Activated CD4-positive, alpha-beta memory T cell treated with anti-CD3 and anti-CD28 coated beads for 36 hours (primary cell): ENCODE measurements at places on chromosomes 1 and 21. TPM values are rescaled to one million over a fixed set of nuclear protein-coding genes. Genes with fewer than 3 reads are reported as not detected.

- H3K4me3 ChIP-seq, result peak overlapping the region; percentile 5
- peak overlapping the region; percentile 52 for H3K27ac ChIP-seq
- no peaks in the 10 kb centered on the region for H3K27me3 ChIP-seq
- H3K4me1 ChIP-seq, result peaks cover 43% of the 10 kb centered on the region
- peaks cover 32% of the 10 kb centered on the region for H3K36me3 ChIP-seq
- DNase-seq, result peak; percentile 25
Observed at GRCh38 chr1:158998781-158999161, 10.9 kb upstream of the IFI16 start.

DNA sequence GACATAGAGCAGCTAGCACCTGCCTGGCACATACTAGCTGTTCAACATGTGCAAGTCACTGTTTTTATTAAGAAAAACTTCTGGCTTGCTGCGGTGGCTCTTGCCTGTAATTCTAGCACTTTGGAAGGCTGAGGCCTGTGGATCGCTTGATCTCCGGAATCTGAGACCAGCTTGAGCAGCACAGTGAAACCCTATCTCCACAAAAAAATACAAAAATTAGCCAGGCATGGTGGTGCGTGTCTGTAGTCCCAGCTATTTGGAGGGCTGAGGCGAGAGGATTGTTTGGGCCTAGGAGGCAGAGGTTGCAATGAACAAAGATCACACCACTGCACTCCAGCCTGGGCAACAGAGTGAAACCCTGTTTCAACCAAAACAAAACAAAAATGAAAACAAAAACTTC lies 27.7 kb upstream of the C8B start:
- no peak overlapping the region for H3K4me3 ChIP-seq
- H3K27me3 ChIP-seq, result no peaks in the 10 kb centered on the region
- no peak overlapping the region for H3K27ac ChIP-seq
- H3K36me3 ChIP-seq, result no peaks in the 10 kb centered on the region
- no peaks in the 10 kb centered on the region for H3K4me1 ChIP-seq
- no peak for DNase-seq

SLAMF9 gene
- not detected for total RNA-seq

GRCh38 chr1:117573386-117574023 lies 32.3 kb upstream of the TENT5C start:
- H3K4me3 ChIP-seq, result no peak overlapping the region
- H3K27ac ChIP-seq, result no peak overlapping the region
- peaks cover 21% of the 10 kb centered on the region for H3K4me1 ChIP-seq
- H3K36me3 ChIP-seq, result no peaks in the 10 kb centered on the region
- peak; percentile 43 for DNase-seq
- H3K27me3 ChIP-seq, result no peaks in the 10 kb centered on the region

DNA sequence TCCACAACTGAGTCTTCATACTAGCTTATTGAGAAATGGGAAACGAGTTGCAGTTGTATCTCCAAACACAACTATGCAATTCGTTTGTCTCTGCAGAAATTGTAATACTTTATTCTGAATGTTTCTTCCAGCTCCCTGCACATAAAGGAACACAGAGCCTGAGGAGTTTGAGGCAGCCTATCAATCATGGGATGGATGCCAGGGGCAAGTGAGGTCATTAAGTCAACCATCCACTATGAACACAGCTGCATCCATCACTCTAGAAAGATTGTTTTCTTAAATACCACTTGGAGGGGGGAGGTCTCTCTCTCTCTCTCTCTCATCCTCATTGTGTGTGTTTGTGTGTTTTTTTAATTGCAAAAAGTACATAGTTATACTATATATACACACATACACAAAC lies 2.9 kb upstream of the PSMB2 start:
- no peak overlapping the region for H3K4me3 ChIP-seq
- no peak overlapping the region for H3K27ac ChIP-seq

FLVCR1 gene
- 12.4 TPM for total RNA-seq

DEPDC1 gene
- 26.2 TPM for total RNA-seq

DNA sequence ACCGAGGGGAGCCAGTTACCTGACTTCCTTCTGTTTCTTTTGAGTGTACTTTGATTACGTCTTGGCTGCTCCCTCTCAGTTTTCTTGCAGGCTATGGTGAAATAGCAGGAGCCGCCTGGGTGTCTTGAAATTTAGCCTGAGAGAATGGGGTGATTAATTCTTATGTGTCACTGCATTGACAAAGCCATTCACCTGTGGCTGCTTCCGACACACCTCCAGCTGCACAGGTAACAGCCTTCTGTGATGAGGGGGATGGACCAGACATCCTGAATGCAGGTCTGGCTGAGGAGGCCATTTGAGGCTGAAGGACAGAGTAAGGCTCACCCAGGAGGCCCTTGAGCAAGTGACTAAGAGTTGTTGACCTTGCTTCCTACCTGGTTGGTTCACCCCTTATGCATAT lies 16.5 kb downstream of the CACNA1E start:
- no peaks in the 10 kb centered on the region for H3K4me1 ChIP-seq
- no peak for DNase-seq
- no peak overlapping the region for H3K27ac ChIP-seq
- H3K36me3 ChIP-seq, result no peaks in the 10 kb centered on the region

DNA sequence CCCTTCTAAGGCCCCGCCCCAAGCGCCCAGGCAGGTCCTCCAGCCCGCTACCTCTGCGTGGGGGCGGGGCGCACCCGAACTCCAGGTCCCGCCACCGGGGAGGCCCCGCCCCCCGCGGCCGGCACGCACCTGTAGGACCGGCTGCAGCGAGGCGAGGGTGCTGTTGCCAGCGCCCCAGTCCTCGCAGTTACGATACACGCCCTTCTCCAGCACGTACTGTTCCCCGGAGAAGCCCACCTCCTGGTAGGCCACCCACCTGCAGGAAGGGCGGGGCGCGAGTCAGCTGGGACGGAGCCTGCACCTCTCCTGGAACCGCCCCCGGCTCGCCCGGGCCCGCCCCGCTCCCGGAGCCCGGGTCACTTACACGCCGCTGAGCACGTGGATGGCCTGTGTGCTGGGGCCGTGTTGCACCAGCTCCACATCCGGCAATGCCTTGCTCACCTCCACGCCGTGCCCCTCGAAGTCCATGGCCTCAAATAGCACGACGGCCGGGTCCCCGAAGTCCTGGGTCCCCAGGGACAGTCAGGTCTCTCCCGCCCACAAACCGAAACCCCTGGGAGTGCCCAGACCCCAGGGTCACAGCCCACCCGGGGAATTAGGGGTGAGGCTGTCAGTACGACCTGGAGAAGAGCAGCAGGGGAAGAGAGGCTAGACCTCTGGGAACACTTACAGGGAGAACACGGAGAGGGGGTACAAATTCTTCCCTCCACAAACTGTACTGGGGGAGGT lies 17.3 kb downstream of the CRYBG2 start:
- peaks cover 5% of the 10 kb centered on the region for H3K4me1 ChIP-seq
- peak overlapping the region; percentile 86 for H3K4me3 ChIP-seq
- H3K36me3 ChIP-seq, result no peaks in the 10 kb centered on the region
- peak; percentile 88 for DNase-seq
- no peak overlapping the region for H3K27ac ChIP-seq

- no peaks in the 10 kb centered on the region for H3K27me3 ChIP-seq
- H3K4me3 ChIP-seq, result no peak overlapping the region
- DNase-seq, result no peak
- H3K27ac ChIP-seq, result no peak overlapping the region
Observed at GRCh38 chr1:178055779-178056471, 38.0 kb upstream of the RASAL2 start.

DNA sequence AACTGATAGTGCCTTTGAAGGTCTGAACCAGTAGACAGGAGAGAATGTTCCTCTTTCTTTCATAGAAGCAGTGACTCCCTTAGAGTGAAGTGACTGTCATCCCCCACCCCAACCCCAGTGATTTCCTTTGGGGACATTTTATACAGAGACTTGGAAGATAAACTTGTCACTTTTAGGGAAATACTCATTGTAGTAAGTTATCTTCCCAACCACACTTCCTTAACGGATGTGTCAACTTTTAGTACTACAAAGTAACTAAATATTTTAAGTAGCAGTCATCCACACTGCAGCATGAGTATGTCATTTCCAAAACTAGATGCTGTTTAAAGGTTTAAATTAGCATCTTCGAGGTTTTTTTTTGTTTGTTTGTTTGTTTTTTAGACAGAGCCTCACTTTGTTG lies 13.7 kb downstream of the LRRC8B start:
- H3K27me3 ChIP-seq, result no peaks in the 10 kb centered on the region
- peak overlapping the region; percentile 92 for H3K27ac ChIP-seq

GRCh38 chr1:155320252-155320651 lies 442 bp upstream of the RUSC1 start:
- peak overlapping the region; percentile 56 for H3K4me3 ChIP-seq
- no peaks in the 10 kb centered on the region for H3K27me3 ChIP-seq
- DNase-seq, result no peak
- peaks cover 33% of the 10 kb centered on the region for H3K36me3 ChIP-seq
- peaks cover 27% of the 10 kb centered on the region for H3K4me1 ChIP-seq

OR10J1 gene
- not detected for total RNA-seq

GRCh38 chr21:32457360-32457840 lies 44.9 kb downstream of the EVA1C start:
- no peak for DNase-seq
- H3K27ac ChIP-seq, result no peak overlapping the region
- H3K4me1 ChIP-seq, result no peaks in the 10 kb centered on the region
- H3K4me3 ChIP-seq, result no peak overlapping the region

GRCh38 chr1:36908096-36908495 lies 126.2 kb downstream of the GRIK3 start:
- H3K4me3 ChIP-seq, result no peak overlapping the region
- DNase-seq, result no peak
- H3K36me3 ChIP-seq, result no peaks in the 10 kb centered on the region
- H3K4me1 ChIP-seq, result no peaks in the 10 kb centered on the region

DNA sequence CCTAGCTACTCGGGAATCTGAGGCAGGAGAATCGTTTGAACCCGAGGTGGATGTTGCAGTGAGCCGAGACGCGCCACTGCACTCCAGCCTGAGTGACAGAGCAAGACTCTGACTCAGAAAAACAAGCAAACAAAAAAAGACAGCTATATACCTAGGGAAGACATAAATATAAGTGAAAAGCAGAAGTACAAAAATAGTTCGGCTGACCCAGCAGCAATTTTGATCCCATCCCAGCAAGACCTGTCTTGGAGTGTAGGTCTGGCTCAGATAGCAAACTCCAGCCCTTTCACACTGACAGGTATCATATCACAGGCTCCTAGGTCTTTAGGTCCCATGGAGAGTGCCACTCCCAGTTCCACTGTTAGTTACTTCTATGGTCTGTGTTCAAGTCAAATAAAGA lies 14.6 kb downstream of the MTX1 start:
- DNase-seq, result no peak
- no peak overlapping the region for H3K4me3 ChIP-seq
- no peak overlapping the region for H3K27ac ChIP-seq
- H3K27me3 ChIP-seq, result no peaks in the 10 kb centered on the region

- no peaks in the 10 kb centered on the region for H3K36me3 ChIP-seq
- H3K4me3 ChIP-seq, result no peak overlapping the region
- peak; percentile 19 for DNase-seq
- H3K27ac ChIP-seq, result no peak overlapping the region
- H3K4me1 ChIP-seq, result no peaks in the 10 kb centered on the region
Observed at GRCh38 chr1:214933375-214933774, 149.2 kb upstream of the KCNK2 start.

DNA sequence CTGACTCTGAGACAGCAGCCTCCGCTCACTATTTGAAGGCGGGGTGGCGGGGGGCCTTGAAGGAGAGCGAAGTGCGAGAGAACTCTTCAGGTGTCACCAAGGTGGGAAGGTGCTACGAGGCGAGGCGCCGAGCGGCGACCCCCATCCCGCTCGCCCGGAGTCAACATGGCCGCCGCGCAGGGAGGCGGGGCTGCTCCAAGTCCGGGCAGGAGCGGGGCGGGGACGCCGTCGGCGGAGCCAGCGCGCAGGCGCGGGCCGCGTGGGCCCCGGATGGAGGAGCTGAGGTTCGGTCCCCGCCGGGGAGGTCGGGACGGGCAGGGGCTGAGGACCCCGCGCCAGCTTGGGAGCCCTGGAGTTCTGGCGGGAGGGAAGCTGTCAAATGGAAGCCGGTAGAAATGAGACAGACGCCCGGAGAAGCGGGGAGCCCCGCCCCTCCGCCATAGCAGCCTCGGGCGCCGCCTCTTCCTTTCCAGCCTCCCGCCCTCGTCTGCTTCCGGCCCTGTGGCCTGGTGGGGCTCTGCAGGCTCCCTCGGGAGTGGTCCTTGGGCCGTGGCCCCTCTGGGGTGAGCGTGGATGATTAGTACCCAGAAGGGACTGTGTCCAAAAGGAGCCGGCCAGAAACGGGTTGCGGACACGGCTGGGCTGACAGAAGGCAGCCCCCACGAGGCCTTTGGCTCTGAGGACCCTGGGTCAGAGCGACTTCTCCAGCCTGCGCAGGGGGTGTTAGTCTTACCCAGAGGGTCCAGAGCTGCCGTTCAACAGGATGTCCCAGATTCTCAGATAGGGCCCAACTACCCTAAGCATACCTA lies at the start of gene PIGV:
Gene PIGV, plus strand, starts transcription at position 245 of the 809 bp plus-strand sequence. CDS start 2,866 bp downstream, outside the sequence.
- DNase-seq, result peak; percentile 90
- H3K27ac ChIP-seq, result peak within 1 kb of the TSS; percentile 99
- no peaks in the 10 kb centered on the region for H3K27me3 ChIP-seq
- H3K36me3 ChIP-seq, result peaks cover 16% of the 10 kb centered on the region

DNA sequence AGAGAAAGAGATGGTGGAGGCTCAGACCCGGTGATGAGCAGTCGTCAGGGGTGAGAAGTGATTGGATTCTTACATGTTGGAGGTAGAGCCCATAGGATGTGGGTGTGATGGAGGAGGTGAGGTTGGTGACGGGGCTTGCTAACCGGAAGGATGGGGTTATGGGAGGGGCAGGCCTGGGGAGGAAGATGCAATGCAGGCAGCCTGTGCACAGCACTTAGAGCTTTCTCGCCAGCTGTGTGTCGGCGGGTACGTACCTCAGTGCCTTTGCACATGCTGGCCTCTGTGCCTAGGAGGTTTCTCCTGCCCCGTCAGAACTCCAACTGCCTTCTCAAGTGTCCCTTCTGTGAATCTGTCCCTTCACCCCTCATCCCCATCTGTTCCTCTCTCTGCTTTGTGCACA lies 2.9 kb upstream of the BSND start:
- H3K27me3 ChIP-seq, result peaks cover 30% of the 10 kb centered on the region
- H3K4me3 ChIP-seq, result peak overlapping the region; percentile 18

GRCh38 chr1:171850651-171851350 lies 9.5 kb downstream of the DNM3 start:
- H3K27ac ChIP-seq, result no peak overlapping the region
- H3K27me3 ChIP-seq, result no peaks in the 10 kb centered on the region
- no peak overlapping the region for H3K4me3 ChIP-seq
- no peak for DNase-seq

DNA sequence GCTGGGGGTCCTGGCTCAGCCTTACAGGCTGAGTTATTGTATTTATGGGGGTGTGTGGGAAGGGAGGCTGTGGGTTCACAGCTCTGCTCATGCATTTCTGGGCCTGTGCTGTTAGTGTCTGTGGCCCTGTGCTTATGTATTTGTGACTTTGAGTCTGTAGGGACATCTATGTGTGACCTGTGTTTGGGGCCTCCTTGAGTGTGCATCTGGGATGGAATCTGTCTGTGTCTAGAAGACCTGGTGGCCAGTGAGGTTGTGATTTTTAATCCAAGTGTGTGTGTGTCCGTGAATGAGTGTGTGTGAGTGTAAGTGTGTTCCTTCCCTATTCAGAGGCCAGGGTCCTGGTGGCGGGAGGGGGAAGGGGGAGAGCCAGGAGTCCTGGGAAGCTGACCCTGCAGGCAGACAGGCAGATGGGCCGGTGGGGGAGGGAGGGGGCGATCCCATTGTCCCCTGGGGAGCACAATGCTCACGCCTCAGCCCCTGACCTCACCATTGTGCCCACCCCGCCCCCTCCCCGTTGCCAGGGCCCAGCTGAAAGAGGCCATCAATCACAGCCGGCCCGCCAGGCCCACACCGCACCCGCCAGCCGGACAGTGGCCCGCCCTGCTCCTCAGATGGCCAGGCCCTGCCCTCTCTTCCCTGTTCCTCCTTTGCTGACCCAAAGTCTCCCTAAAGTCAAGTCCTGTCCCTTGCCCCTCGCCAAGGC lies 19.6 kb downstream of the SLC27A3 start:
- H3K27me3 ChIP-seq, result peaks cover 1% of the 10 kb centered on the region
- H3K4me1 ChIP-seq, result peaks cover 25% of the 10 kb centered on the region
- no peak overlapping the region for H3K4me3 ChIP-seq
- DNase-seq, result no peak
